RWPE1 (cell line): ENCODE measurements at places on chromosomes 3 and 15.

- peak; percentile 34 for DNase-seq
These were observed 16.5 kb upstream of the MUSTN1 start for GRCh38 chr3:52851348-52851747.

- no peak for DNase-seq
These were observed 228.1 kb downstream of the SNRPN start for GRCh38 chr15:25182736-25183445.

DNA sequence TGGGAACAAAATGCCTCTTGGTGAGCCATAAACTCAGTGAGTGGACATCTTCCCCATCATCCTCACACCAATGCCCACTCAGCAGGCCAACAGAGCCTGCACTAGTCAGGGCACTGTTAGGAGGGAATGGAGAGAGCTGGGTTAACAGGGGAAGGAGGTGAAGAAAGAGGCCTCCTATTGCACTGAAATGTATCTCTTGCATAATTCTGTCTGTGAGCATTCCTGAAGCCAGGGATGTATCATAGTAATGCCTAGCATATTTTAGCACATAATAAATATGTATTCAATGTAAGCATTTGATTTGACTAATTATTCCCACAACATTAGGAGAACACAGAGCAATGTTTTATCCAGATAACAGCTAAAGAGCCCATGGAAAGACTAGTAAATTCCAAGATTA lies 81.2 kb downstream of the ANO10 start:
- DNase-seq, result no peak

- no peak for DNase-seq
These were observed 13.3 kb downstream of the ETV5 start for GRCh38 chr3:186095561-186096081.

GRCh38 chr3:38177181-38177580 lies 11.8 kb downstream of the OXSR1 start:
- DNase-seq, result no peak

GRCh38 chr3:139935016-139935865 lies at the start of gene CLSTN2:
Gene CLSTN2 (plus strand): TSS chr3:139935185.
- DNase-seq, result peak; percentile 32

DNA sequence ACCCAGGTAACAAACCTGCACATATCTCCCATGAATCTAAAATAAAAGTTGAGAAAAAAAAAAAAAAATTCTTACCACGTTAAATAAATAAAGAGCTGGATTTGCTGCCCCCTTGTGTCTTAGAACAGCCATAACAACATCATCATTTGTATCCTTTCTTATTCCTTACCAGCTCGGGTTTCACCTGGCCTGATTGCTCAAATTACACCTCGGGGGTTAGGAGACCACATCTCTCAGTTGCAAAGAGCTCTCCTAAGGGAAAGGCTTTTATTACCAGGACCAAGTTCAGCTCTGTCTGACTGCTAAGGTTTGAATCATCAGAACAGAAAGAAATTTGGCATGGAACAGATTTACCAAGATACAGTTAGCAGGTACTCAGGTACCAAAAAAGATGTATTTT lies 25.8 kb upstream of the RPL39L start:
- DNase-seq, result peak; percentile 59
